ENCODE measurements at places on chromosomes 6 and 20.

DNA sequence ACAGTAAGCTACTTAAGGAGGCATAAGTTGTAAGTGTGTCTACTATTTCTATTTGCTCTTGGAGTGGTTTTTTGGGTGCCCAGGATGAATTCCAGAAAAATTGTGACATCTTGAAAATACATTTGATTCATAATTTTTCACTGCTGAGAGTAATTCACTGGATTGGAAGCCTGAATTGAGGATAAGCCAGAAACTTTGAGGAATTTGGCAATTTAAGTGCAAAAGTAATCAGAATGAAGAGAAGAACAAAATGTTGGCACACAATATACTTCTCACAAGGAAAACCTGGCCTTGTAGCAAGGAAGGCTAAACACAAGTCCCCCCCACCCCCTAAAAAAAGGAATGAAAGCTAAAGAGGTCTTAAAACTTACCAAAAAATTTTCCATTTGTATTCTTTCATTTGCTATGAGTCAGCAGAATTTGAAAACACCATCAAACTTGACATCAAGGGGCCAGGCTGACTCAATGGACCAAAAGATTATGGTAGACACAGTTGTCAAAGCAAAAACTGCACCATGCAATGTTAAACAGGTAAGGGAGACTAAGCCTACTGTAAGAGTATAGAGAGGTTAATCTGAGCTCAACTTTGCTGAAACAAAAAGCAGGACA, 840.0 kb downstream of the FRK start:
- DNase-seq = no peak

DNA sequence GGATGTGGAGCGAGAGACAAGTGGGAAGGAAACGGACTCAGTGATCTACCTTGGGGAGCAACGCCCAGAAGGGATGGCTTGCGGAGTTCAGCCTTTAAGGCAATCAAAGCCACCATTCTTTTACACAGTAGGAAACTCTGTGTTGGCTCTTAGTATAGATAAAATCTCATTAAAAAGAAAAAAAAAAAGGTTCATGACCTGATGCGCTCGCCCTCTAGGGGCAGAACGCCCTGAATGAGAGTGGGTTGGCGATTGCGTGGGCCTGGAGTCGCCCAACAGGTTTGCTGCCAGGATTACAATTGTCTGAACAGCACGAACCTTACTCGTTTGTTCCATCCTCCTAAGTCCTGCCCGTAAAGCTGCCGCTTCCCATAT, 1.2 kb downstream of the TPD52L1 start:
- peak; percentile 62 for DNase-seq

DNA sequence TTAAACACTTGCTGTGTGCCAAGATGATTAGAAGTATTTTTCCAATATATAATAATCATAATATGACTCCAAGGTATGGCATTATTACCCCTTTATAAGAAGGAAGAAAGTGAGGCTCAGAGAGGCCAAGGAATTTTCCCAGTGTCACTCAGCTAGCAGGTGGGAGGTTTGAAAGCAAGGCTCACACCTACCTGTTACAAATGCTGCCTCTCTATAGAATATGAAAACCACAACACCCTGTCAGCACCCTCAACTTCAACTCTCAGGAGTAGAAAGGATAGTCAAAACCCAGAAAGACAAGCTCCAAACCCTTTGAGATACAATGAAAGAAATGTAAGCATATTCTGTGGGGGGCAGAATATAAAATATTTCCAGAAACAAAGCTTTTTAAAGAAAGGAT, 76.7 kb downstream of the LAMP5 start:
- DNase-seq = no peak

DNA sequence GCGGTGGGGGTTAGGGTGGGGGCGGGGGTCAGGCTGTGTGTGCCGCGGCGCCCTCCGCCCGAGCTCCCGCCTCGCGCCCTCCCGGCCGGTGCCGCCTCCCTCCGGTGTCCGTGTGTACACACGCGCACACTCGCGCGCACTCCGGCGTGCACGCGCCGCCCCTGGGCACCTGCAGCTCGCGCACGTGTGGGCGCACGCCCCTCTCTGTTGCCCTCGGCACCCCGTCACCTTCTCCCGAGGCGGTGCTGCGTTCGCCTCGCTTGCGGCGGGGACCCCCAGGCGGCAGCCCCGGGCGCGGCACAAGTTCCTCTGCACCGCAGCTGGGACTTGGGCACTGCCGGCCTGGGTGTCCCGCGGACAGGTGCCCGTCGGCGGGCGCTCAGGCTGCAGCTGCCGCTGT, 525 bp downstream of the MACROD2 start:
- peak; percentile 61 for DNase-seq

- DNase-seq = no peak
These were observed 1.6 kb downstream of the SRSF6 start for GRCh38 chr20:43459022-43459942.

Measured in osteoblast (primary cell).